ENCODE measurements at places on chromosomes 3 and 15.
A peak's percentile ranks its signal among the peaks of the same experiment; 100 is the strongest.

- DNase-seq: no peak
Observed at GRCh38 chr3:89440386-89440785, 333.0 kb downstream of the EPHA3 start.

- no peak for DNase-seq
Observed at GRCh38 chr15:60059186-60059585, 55.1 kb downstream of the FOXB1 start.

- no peak for DNase-seq
Observed at GRCh38 chr3:55824406-55824805, 337.3 kb upstream of the WNT5A start.

- no peak for DNase-seq
Observed at GRCh38 chr3:54941690-54942362, 14.0 kb upstream of the LRTM1 start.

GRCh38 chr15:98854496-98854895 lies 153.1 kb downstream of the PGPEP1L start:
- no peak for DNase-seq

DNA sequence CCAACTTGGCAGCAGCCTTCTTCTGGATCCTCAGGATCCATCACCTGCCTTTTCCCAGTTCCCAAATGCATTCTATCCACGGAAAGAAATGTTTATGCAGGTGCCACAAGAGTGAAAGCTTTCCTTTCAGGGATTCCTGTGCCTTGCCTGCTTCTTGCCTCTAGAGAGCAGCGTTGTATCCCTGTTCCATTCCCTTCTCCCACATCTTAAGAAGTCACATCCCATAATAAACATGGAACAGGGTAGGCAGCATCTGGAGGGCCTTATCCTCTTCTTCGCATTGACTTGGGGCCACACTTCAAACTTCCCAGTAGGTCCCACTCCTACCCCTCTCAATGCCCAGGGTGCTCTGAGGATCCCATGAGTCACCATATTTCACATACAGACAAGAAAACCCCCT lies 72.7 kb upstream of the DCLK3 start:
- DNase-seq: no peak

GRCh38 chr3:152389316-152389934 lies 120.7 kb downstream of the MBNL1 start:
- no peak for DNase-seq

- DNase-seq: no peak
Observed at GRCh38 chr3:110327870-110328269, 743.7 kb upstream of the NECTIN3 start.

DNA sequence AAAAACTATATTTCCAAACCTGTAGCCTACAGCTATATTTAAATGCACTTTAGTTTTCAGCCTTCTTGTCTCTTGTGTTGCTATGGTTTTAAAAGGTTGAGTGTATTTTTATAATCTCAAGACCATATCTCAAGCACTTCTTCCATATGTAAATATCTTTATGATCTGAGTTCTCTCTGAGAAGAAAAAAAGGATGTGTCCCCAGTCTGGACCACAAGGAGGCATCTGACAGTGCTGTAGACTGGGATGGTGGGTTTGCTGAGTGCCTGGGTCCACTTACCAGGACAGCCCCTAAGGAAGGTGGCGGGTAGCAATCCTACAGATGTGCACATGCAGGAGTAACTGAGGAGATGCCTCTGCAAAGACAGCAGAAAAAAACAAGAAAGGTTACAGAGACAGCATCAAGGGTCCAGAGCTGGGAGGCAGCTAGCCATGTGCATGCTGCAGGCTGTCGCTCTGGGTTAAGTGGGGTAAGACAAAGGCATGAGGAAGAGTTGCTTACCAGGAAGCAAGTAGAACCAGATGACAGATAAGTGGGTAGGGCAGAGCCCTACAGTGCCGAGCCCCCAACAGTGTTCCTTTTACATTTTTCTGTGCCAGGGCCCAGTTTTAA lies 70.6 kb upstream of the SNRK start:
- DNase-seq: no peak

DNA sequence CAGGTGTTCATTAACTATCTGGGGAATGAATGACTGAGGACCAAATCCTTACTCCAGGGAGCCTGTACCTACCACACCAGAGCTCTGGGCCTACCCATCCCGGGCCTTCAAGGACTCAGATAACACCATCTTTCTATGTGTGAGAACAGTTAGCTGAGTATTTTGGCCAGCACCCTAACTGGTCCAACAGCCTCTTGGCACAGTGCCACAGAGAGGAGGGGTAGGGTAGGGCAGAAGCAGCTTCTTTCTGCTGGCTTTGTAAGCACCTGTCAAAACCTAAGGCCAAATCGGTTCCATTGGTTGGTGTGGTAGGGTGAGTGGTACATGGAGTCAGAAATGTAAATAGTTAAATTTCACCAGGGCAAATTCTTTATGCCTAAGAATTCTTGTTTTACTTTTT lies 26.7 kb downstream of the ISL2 start:
- DNase-seq: no peak

GRCh38 chr15:29449136-29449535 lies 179.5 kb upstream of the NSMCE3 start:
- peak; percentile 9 for DNase-seq

GRCh38 chr3:10423171-10423882 lies 82.1 kb downstream of the ATP2B2 start:
- no peak for DNase-seq
